ENCODE measurements at places on chromosomes 6 and 20. TPM values are rescaled to one million over a fixed set of nuclear protein-coding genes. Genes with fewer than 3 reads are reported as not detected.

DNA sequence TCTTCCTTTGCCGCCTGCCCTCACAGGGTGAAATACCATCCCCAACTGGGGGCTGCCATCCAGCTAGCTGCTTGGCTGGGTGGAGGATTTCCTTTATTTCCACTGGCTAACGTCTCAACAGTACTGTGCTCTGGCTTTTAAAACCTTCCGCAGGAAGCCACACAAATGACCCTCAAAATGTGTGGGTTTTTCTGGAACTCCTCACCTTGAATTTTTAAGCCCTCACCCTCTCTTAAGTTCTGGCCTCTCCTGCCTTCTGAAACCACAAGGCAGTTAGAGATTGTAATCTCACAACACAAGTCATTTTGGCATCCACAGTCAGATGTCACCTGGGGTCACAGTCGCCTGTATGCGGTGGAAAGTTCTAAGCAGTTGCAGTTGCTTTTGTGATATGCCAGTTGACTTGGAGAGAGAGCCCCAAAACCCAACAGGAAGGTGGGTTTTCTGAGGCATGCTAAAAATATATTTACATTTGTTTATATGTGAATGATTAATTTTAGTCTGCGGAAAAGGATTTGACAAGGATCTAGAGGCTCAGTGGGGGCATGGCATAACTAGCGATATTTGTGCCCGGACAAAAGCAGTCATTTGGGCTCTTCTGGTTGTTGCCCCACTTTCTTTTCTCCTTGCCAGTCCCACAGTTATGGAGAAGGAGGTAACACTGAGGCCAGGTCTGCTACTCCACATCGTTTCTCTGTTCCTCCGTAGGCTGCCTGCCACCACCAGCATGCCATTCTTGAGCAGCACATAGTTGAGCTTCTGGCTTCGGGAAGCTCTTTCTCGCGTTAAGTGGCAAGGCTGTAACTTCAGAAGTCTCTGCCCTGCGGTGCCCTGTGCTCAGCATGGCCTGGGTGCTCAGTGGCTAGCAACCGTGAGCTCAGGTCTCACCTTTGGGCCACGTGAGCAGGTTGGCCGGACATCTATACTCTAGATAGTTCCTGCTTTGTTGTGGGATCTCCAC is 335.3 kb downstream of the CD83 start:
- DNase-seq = peak; percentile 71

The BPIFB2 gene
- not detected for total RNA-seq

The PTPN1 gene
- 59.5 TPM for total RNA-seq

The XKR7 gene
- not detected for total RNA-seq

- DNase-seq = no peak
Observed at GRCh38 chr6:135185483-135185882, 4.4 kb downstream of the MYB start.

DNA sequence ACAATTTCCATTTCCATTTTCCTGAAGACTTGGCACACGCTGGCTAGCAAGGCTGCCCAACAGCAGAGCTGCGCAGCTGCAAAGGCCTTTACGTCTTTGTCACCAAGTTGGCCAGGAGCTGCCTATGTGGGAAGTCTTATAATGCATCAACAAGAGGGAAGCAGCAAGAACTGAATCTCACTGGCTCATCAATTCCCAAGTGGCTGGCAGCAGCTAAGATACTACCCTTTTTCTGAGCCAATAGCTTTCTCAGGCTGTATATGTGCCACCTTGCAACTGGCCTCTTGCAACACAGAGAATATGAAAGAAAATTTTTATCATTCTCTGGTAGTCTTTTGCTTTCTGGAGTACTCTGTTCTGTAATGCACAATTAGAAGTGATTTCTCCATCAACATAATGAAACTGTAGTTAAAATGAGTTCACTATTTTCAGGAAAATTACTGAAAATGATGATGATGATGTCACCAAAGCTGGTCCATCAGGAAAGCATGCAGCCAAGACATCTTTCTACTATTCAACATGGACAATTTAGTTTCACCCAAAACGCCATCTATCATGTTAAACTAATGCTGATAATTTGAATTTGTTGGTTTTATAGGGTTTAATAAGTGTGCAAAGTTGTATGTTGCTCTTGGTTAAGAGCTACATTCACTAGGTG is 97.3 kb upstream of the FOXA2 start:
- DNase-seq = no peak

The UBE2C gene
- 0.55 TPM for total RNA-seq

The LAMA2 gene
- total RNA-seq = 0.44 TPM

The RAB44 gene
- total RNA-seq = not detected

- DNase-seq = no peak
Observed at GRCh38 chr6:114085211-114085610, 114.3 kb upstream of the HDAC2 start.

GRCh38 chr6:2221726-2222274 is 23.6 kb downstream of the GMDS start:
- DNase-seq = no peak

DNA sequence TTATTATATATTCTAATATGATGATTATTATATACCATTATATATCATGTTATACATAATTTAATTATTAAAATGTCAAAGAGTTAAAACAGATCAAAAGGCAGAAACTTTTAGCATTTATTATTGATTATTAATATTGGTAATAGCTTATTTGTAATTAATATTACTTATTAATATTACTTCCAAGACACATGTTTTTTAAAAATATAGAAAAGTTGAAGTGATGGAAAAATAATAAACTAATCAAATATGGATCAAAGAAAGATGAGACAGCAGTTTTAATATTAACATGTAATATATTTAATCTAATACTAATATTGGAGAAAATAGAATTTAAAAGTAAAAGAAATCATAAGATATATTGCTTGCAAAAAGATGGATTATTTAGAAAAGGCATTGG is 154.6 kb upstream of the TAB2 start:
- DNase-seq = no peak

GRCh38 chr6:142301651-142302391 is at the start of gene ADGRG6:
Gene ADGRG6 (plus strand): TSS chr6:142302007. CDS start chr6:142302330, 323 bp downstream.
- DNase-seq = peak; percentile 20

Data from CD4-positive, alpha-beta memory T cell (primary cell).